Small intestine (tissue), 16 donors: ENCODE measurements at places on chromosomes 2 and 18. TPM values are rescaled to one million over a fixed set of nuclear protein-coding genes. Genes with fewer than 3 reads are reported as not detected.

PPP1R1C gene
- polyA plus RNA-seq: not detected

PAIP2B gene
- polyA plus RNA-seq: 0.81 TPM

GRCh38 chr2:105790461-105791149 lies 45.9 kb downstream of the NCK2 start:
- peak overlapping the region; percentile 80 for H3K27ac ChIP-seq
- H3K36me3 ChIP-seq: peaks cover 33% of the 10 kb centered on the region
- no peak overlapping the region for H3K4me3 ChIP-seq
- peaks cover 21% of the 10 kb centered on the region for H3K4me1 ChIP-seq

- no peaks in the 10 kb centered on the region for H3K27me3 ChIP-seq
- DNase-seq: no peak
- H3K36me3 ChIP-seq: no peaks in the 10 kb centered on the region
- no peaks in the 10 kb centered on the region for H3K4me1 ChIP-seq
- H3K4me3 ChIP-seq: no peak overlapping the region
Observed at GRCh38 chr18:62678847-62679485, 36.4 kb upstream of the PHLPP1 start.

ESCO1 gene
- polyA plus RNA-seq: 14.3 TPM

DNA sequence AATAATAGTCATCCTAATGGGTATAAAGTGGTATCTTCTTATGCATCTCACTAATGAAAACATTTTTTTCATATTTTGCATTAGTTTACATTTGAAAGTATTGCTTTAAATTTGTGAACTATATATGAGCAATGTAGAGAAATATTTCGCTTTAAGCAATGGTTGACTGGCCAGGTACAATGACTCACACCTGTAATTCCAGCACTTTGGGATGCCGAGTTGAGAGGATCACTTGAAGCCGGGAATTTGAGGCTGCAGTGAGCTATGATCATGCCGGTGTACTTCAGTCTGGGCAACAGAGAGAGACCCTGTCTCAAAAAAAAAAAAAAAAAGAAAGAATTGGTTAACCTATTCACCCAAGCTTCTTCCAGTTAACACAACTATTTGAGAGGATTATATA lies 15.1 kb downstream of the ZCCHC2 start:
- DNase-seq: no peak
- peaks cover 11% of the 10 kb centered on the region for H3K36me3 ChIP-seq
- H3K27me3 ChIP-seq: no peaks in the 10 kb centered on the region
- H3K4me1 ChIP-seq: no peaks in the 10 kb centered on the region

DNA sequence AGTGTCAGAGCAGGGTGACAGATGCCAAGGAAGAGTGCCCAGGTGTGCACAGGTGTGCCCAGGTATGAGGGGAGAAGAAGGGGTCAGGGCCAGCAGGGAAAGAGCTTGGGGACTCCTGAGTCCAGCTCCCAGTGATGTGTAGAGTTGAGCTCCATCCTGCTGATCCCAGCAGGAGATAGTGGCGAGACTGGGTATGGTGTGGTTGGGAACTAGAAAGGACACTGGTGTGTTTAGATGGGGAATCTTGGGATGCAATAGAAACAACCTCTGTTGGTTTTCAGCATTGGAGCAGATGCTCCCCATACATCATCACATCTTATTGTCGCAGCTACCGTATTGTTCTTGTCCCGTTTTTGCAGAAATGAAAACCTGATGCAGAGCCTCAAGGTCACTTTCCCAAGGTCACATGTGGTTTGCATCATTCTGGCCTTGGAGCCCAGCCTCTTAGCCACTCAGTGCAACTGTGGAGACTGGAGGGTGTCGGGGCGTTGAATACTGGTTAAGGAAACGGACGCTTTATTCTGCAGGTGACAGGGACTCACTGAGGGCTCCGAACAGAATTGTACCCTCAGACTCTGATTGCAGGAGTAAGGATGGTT lies 166.7 kb downstream of the AGAP1 start:
- no peaks in the 10 kb centered on the region for H3K27me3 ChIP-seq
- H3K4me1 ChIP-seq: peaks cover 15% of the 10 kb centered on the region
- no peak for DNase-seq

DNA sequence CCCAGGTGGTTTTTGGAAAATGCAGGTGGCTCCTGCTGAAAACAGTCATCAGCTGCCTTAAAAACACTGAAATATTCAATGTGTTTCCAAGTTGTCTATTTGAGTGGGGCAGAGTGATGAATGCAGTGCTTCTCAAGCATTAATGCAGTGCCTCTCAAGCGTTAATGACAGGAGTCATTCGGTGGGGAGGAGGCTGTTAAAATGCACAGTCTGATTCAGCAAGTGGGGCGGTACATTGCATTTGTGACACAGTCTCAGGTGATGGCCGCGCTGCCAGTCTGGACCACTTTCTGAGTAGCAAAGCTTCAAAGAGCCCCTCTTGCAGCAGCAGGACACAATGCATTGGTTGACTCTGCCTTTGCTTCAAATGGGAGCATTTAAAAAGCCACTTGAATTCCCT lies 231.4 kb upstream of the RGPD4 start:
- no peaks in the 10 kb centered on the region for H3K27me3 ChIP-seq
- no peak overlapping the region for H3K4me3 ChIP-seq
- no peak overlapping the region for H3K27ac ChIP-seq
- H3K4me1 ChIP-seq: no peaks in the 10 kb centered on the region
- no peaks in the 10 kb centered on the region for H3K36me3 ChIP-seq

- no peak overlapping the region for H3K27ac ChIP-seq
- no peaks in the 10 kb centered on the region for H3K36me3 ChIP-seq
- no peak overlapping the region for H3K4me3 ChIP-seq
- no peaks in the 10 kb centered on the region for H3K4me1 ChIP-seq
Observed at GRCh38 chr2:3107567-3107966, 270.1 kb downstream of the EIPR1 start.

COL6A3 gene
- polyA plus RNA-seq: 92.4 TPM

C2orf72 gene
- 17.4 TPM for polyA plus RNA-seq

DNA sequence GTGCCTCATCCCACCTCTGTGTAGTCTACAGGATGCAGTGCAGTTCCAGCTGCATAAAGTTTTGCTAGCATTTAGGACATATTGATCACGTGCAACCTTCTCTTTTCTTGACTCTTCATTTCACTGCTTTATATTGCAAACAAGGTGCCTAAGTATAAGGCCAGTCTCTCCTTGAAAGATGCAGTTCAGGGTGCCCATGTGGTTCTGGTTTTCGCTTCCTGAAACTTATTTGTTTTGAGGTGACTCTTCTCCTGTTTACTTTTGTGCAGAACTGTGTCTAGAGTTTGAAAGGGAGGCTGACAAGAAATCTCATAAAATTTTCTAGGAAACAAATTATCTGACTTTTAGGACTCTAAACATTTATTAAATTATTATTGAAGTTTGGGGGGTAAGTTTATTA lies 189.9 kb downstream of the UBE2E3 start:
- no peaks in the 10 kb centered on the region for H3K4me1 ChIP-seq
- H3K4me3 ChIP-seq: no peak overlapping the region
- no peaks in the 10 kb centered on the region for H3K27me3 ChIP-seq
- no peak for DNase-seq
- H3K36me3 ChIP-seq: no peaks in the 10 kb centered on the region
